ENCODE measurements at places on chromosomes 2 and 18.

DNA sequence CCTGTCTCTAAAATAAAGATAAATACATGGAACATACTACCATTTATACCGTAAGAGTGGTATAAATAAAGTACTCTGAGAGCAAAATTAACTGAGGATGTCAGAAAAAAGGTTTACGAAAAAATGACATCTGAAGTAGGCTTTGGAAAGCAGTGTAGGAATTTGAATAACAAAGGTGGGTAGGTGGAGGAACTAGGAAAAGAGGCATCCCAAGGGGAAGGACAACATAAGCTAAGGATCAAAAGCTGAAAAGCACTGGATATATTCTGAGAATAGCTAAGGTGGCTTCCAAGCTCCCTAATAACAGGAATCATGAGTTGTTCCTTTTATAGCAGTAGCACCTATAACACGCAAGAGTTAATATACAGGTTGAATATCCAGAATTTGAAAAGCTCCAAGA lies 91.3 kb downstream of the BAZ2B start:
- DNase-seq: no peak

- DNase-seq: no peak
These were observed 86.3 kb downstream of the SPIRE1 start for GRCh38 chr18:12571630-12572029.

DNA sequence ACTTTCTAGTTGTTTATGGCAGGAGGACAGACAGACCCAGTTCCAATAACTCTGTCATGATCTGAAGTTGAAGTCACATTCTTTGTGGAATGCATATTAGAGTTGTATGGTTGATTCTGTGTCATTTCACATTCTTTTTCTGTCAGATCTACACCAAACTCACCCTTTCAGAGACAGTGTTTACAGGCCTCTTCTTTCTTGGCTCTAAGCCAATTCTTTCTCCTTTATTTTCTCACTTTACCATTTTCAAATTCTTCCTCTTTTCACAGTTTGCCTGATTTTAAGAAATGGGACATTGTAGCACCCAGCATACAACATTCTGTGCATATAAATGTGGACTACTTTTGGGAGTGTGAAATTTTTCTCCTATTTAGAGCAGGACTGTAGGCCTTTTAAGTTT lies 103.7 kb downstream of the CCDC85A start:
- no peak for DNase-seq

DNA sequence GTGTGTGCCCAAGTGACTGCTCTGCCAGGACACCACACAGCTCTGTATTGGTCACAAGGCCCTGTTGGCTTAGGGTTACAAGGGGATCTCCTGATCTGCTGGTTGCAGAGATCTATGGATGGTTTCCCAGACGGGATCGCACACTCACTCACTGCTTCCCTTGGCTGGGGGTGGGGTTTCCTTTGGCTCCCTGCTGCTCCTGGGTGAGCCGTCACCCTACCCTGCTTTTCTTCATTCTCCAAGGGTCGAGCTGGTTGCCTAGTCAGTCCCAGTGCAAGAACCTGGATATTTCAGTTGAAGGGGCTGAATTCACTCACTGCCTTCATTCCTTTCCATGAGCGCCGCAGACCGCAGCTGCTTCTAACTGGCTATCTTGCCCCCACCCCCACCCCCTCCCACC lies 56.3 kb downstream of the GTF3C3 start:
- DNase-seq: no peak

DNA sequence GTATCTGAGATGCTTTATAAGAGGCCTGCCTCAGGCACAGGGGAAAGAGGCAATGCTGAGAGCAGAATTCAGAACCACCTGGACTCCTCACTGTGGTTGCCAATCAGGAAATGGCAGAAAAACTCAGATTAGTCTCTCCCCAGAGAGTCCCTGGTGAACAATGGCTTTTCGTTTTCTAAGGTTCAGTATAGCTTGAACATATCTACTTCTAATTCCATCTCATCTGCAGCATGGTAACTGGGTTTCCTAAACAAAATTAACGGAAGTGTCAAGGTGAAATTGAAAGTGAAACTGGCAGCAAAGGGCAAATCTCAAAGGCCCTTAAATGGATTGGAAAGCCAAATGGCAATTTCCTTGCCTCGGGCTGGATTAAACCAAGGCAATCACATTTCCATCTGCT lies 480.2 kb upstream of the ACVR2A start:
- DNase-seq: no peak

DNA sequence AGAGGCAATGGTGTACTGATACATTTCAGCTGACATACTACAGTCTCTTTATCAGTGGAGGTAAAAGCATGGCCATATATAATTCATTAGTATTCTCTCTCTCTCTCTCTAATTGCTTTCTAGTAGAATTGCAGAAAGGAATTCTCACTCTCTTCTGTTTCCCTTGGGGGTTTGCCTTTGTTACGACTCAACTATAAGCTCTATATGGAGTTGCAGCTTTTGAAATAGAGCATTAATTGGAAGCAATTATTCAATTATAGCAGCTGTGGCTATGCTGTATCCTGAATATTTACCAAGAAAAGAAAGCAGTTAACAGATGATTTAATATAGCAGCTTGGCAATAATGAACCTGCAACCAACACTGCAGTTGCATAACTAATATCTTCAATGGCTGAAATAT lies 132.7 kb upstream of the STON1 start:
- DNase-seq: no peak

DNA sequence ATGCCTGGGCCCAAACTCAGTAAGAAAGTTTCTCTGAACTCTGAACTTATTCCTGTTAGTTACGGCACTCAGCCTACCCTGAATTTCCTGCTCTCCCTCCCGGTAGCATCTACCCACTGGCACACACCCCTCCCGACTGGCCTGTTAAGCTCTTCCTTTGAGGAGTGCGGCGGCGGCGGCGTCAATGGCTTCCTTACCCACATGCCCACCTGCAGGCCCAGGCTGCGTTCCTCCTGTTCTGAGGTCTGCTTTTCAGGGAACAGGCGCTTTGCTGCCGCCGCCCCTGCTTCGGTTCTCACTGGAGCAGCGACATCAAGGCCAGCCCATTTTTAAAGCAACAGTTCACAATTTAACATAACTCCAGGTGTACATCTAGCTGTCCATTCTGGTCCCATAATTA lies 432.4 kb downstream of the DCDC2C start:
- no peak for DNase-seq

DNA sequence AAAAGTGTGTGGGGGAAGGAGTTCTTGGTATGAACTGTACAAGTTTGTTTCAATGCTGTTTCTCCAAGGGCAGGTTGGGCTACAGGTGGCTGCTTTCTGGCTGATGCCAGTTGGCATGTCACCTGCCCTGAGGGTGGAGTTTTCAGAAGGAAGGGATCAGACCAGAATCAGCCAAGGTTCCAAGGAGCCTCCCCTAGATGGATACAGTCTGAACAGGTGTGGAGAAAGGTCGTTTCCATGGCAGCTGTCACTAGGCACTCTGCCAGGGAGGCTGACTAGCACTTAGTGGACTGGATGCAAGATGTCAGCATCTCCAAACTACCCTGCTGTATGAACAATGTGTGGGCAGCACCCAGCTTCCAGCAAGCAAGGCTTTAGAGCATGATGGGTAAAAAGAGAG lies 444.4 kb upstream of the HNRNPA3 start:
- no peak for DNase-seq

- no peak for DNase-seq
These were observed 105.0 kb upstream of the CDC42EP3 start for GRCh38 chr2:37776487-37776886.

DNA sequence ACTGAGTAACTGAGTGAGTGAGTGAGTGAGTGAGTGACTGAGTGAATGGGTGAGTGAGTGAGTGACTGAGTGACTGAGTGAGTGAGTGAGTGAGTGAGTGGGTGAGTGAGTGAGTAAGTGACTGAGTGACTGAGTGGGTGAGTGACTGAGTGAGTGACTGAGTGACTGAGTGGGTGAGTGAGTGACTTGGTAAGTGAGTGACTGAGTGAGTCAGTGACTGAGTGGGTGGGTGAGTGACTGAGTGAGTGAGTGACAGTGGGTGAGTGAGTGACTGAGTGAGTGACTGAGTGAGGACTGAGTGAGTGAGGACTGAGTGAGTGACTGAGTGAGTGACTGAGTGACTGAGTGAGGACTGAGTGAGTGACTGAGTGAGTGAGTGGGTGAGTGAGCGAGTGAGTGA lies 13.9 kb downstream of the MAL start:
- no peak for DNase-seq

- DNase-seq: no peak
These were observed 133.6 kb downstream of the TPO start for GRCh38 chr2:1546901-1547300.

DNA sequence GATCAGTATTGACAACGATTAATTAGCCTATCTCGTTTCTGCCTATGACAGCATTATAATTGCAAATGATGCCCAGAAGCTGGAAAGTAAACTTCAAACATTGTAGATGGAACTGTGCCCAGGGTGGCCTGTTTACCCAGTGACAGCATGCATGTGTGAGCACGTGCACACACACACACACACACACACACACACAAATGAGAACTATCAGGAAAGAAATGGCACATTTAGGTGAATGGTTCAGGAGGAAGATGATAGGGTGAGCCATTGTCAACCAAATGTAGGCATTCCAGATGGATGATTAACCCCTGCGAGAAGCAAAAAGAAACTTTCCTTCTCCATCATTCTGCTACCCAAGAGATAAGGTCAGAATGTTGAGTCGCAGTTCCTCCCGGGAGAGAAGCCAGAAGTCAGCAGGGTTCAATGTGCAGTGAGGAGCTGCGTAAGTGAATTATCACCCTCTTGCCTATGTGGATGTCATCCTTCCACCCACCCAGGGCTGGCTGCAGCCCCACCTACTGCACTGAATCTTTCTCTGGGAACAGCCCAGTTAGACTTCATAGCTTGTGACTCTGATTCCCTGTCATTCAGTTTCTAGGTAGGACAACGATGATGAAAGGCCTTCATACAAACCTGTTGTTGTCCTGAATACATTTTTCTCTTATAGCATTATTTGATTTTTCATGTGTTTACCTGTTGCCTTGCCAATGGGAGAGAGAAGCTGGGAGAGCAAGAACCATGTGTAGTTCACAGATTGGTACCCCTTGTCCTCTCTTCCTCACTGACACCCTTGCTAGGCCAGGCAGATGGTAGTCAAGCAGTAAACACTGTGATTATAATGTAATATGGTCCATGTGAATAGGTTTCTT lies 3.5 kb upstream of the APOB start:
- DNase-seq: no peak

DNA sequence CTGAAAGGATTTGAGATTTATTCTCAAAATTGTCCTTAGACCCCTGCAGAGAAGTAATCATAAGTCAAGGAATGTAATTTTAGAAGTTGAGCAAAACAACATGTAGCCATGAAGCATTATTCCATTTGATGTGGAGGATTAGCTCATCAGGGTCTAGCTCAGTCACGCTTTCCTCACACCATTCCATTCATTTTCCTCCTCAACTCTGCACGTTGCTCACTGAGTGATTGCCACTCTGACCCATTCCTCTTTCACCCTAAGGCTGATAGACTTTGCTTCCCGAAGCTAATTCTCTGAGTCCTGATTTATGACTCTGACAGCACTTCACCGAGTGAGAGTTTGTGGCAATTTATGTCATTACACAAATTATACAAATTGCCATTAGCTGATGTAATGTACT lies 820.6 kb upstream of the PIK3C3 start:
- DNase-seq: no peak

DNA sequence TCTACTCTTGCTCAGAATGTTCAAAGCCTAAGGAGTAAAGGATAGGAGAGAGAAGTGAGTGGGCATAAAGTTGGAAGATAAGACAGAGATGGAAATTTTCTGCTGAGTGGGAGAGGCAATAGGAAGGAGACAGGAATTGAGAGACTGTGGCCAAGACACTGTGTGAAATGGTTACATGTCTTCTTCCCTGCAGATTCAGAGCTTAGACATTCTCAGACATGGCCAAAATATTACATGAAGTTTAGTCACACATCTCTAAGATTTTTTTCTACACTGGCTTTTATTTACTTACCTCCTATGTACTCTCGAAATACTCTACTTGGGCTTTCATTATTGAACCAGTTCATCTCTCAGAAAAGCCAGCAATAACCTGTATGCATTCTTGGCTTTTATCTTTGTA lies 363.0 kb upstream of the FANCL start:
- no peak for DNase-seq

- DNase-seq: no peak
These were observed 31.8 kb downstream of the HDAC4 start for GRCh38 chr2:239368906-239369552.

DNA sequence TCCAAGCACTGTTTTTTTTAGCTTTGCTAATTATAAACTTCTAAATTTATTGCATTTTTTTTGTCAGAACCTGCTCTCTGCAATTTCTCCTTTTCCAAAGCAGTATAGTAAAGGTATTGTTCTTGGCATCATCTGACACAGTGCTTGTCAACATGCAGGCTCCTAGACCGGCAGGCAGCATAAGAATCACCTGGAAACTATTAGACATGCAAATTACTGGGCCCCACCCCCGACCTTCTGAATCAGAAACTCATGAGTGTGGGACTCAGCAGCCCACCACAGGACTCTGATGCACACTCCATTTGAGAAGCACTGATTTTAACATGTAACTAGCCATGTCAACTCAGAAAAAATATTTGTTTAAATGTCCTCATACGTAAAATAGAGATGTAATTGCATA lies 551.1 kb upstream of the CELF4 start:
- no peak for DNase-seq

GRCh38 chr2:226869371-226869770 lies 33.5 kb downstream of the RHBDD1 start:
- no peak for DNase-seq

- DNase-seq: no peak
These were observed 56.6 kb downstream of the UBE2E3 start for GRCh38 chr2:181036848-181037603.

GRCh38 chr2:235267251-235267650 lies 226.6 kb upstream of the AGAP1 start:
- no peak for DNase-seq

- no peak for DNase-seq
These were observed 11.2 kb downstream of the VIL1 start for GRCh38 chr2:218429911-218430692.

DNA sequence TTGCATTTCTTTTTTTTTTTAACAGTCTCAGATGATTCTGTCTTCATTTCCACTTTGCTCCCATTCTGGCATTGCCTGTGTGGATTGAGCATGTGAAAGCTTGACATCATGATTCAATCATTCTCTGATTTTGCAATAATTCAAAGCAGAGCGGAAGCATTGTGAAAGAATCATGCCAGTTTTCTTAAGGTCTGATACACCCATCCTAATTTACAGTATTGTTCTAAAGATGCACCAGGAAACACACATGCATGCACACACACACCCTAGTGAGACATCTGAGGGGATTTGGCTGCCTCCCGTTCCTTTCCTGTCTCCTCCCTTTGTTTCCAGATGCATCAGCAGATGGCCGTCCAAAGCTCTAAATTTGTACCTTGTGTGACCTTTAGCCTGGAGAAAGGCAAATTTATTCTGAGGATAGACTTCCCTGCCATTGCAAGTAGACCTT lies 97.3 kb downstream of the FMNL2 start:
- DNase-seq: no peak

DNA sequence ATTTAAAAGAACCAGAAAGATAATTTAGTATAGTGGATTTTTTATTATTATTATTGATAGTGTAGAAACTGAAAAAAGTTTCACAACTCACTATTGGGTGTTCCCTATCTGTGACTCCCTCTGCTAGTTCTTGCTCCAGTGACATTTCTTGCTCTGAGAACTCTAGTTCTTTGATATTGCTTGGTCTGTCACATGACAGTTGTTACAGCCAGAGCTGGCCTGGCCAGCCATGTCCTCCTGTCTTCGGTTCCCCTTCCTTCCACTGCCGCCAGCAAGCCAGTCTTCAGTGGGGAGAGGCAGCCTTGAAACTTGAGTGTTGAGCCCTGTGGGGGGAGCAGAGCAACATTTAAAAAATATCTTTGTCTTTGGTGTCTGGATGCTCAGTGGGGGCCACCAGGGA lies 7.6 kb upstream of the THOC1 start:
- no peak for DNase-seq

Measured in stimulated activated CD8-positive, alpha-beta memory T cell treated with anti-CD3 and anti-CD28 coated beads, Interleukin-4, amount 100 ng/mL, for 1 hour (primary cell).